ENCODE measurements at places on chromosomes 16 and 17.

DNA sequence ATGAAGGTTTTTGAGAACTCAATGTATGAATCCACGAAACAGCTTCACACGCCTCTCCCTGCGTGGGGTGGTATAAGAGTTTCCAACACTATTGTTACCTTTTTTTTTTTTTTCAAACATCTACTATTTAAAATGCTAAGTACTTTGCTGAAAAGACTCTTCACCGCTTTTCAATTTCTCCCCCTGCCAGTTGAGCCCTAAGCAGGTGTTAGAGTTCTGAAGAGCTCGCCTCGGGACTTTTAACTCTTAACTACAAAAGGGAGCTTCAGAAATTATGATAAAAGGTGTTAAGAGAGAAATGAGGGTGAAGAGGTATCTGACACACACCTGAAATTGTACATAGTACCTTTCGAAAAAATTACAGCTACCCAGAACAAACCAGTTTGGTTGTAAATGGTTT is 20.9 kb upstream of the PSMD7 start:
- no peaks in the 10 kb centered on the region for H3K36me3 ChIP-seq
- no peaks in the 10 kb centered on the region for H3K27me3 ChIP-seq
- no peak for DNase-seq
- no peak overlapping the region for H3K27ac ChIP-seq
- no peaks in the 10 kb centered on the region for H3K4me1 ChIP-seq

DNA sequence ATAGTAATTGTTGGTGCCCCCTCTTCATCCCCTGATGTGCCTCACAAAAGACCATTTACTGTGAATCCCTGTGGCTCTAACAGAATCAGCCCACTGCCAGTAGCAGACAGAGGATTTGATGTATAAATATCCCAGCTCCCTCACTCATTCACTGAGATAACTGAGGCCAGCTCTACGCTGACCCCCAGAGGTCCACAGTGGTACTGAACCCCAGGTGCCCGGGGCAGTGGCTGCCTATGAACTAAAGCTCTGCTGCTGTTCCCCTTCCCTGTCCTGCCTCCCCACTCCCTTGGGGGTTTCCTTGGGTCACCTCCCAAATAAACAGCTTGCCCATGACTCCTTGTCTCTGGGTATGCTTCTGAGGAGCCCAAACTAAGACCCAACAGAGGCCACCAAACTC is 295.8 kb downstream of the FOXL1 start:
- H3K4me3 ChIP-seq, result no peak overlapping the region
- H3K27ac ChIP-seq, result no peak overlapping the region
- DNase-seq, result no peak
- no peaks in the 10 kb centered on the region for H3K36me3 ChIP-seq
- peaks cover 39% of the 10 kb centered on the region for H3K27me3 ChIP-seq
- H3K4me1 ChIP-seq, result no peaks in the 10 kb centered on the region

DNA sequence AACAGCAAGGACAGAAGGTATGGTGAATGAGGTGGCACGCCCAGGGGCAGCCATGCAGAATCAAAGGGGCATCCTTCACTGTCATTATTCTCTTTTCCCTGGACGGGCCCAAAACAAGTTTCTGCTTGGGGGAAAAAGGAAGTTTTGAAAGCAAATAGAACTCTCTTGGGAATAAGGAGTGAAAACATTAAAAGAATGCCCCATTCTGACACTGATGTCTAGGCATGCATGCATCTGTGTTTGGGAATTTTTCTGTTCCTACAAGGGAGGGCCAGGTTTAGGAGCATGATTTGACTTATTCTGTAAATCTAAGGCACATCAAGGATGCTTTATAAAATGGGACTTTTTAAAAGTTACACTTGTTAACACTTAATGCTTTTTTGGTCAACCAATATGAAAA is 34.3 kb upstream of the SLC12A3 start:
- H3K4me3 ChIP-seq, result no peak overlapping the region
- H3K4me1 ChIP-seq, result no peaks in the 10 kb centered on the region
- no peaks in the 10 kb centered on the region for H3K27me3 ChIP-seq
- no peak for DNase-seq

DNA sequence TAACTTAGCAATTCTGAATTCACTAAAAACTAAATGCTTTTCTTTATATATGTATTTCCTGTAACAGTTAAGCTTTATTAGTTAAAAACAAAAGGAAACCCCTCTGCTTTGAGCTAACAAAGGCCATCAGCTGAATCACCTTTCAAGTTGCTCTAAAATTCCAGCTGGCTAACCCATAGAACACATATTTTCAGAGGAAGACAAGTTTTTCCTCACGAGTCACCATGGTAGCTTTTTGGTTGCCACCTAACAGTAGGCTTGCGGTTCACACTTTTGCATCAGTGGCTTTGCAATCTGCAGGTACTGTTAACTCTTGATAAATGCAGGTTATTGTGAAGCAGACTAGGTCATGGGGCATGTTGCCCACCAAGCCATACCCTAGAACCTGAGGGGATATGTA is 57.6 kb upstream of the IRX5 start:
- H3K36me3 ChIP-seq, result no peaks in the 10 kb centered on the region
- DNase-seq, result no peak
- no peak overlapping the region for H3K27ac ChIP-seq
- H3K4me1 ChIP-seq, result no peaks in the 10 kb centered on the region
- no peak overlapping the region for H3K4me3 ChIP-seq

Measured in breast epithelium (tissue), 4 donors.